Spleen (tissue), 13 donors: ENCODE measurements at places on chromosomes 4 and X.

DNA sequence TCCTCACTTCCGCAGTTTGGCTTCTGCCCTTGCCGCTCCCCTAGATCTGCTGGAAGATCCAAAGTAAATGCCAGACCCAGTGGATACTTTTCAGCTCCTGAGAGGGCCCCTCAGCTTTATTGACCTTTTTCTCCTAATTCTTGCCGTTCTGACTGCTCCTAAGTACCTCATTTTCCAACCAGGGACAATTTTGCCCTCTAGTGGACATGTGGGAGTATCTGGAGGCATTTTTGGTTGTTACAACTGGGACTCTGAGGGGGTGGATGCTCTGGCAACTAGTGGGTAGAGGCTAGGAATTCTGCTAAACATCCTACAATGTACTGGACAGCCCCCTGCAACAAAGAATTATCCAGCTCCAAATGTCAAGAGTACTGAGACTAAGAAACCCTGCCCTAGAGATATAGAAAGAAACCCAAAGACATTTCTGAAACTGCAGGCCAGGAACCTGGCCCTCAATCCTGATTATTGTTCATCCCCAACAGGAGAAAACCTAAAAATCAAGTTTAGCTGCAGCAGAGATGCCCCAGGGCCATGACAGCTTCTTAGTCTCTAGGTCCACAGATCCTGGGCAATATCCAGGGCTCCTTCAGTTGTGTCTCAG is 3.4 kb downstream of the TEX13B start:
- no peak for DNase-seq

- DNase-seq, result no peak
These were observed 237.8 kb upstream of the ARSJ start for GRCh38 chr4:114217150-114217817.

DNA sequence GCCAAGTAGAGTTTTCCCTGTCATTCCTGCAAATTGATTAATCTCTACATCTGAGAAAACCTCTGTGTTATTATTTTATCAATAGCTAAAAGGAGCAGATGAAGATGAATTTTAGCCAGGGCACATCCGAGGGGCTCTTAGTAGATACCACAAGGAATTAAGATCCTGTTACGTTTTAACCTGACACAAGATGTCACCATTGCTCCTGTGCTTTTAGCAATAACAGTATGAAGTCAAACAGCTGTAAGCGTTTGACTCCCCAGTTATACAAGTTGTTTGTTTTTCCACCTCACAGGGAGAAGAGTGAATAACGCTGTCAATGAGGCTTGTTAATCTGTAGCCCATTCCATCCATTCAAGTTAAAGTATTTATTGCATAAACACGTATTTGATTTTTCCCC is 76.0 kb upstream of the AP1S2 start:
- no peak for DNase-seq

GRCh38 chr4:126267689-126268088 is 952.9 kb downstream of the FAT4 start:
- no peak for DNase-seq

DNA sequence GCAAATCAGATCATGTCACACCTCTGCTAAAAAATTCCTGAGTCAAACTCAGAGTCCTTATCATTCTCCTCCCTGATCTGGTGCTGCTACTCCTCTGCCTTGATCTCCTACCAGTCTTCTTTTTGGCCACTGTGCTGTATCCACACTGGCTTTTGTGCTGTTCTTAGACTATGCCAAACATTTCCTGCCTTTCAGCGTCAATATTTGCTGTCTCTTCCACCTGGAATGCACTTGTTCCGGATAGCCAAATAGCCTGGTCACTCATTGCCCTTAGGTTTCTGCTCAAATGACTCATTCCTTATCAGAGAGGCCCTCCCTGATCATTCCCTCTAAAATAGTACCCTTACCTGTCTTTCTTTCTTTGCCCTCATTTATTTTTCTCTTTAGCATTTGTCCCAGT is 24.4 kb upstream of the RP2 start:
- no peak for DNase-seq

GRCh38 chr4:53748328-53748772 is 157.1 kb upstream of the LNX1 start:
- peak; percentile 84 for DNase-seq

- DNase-seq, result no peak
These were observed 137.0 kb downstream of the RBM47 start for GRCh38 chr4:40492691-40493090.

DNA sequence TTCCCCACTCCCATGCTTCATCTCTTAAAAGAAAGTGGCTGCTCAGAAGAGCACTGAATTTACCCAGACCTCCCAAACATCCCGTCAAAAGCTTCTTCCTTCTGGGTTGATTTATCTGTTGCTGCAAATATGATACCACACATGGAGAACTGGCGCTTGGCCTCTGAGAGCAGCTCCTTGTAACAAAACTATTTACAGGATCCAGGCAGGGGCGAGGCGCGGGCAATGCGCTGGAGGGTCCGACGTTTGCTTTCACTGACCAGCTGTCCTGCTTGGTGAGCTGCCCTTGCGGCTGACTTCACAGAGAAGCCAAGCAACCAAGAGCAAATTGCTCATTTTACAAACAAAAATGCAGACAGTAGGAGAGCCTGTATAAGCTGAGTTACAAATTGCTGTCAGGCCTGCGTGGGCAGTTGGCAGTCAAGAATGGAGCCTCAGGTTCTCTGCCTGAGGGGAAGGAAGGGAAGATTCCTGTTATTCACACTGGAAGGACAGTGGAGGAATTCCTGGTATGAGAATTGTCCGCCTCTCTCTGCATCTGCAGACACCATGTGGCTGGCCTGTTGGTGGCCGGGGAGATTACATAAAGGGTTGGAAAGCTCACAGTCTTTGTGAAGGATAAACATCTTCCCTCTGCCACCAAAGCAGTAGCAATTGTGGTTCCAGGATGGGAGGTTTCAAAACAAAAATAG is 192.2 kb upstream of the LEF1 start:
- no peak for DNase-seq

GRCh38 chrX:21632027-21632426 is 26.1 kb downstream of the KLHL34 start:
- DNase-seq, result no peak

DNA sequence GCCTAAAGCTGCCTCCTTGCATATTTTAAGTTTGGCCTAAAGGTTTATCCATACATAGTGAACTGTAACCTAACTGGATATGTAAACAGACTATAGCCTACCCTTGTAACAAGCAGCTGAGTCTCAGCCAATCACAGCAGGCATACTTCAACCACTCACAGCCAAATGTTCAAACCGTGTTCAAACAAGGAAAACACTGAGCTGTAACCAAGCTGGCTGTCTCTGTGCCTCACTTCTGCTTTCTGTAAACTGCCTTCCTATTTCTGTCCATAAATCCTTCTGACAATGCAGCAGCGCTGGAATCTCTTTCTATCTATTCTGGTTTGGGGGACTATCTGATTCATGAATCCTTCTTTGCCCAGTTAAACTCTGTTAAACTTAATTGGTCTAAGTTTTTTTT is 16.4 kb downstream of the DSPP start:
- DNase-seq, result no peak

GRCh38 chr4:187668526-187669082 is 327.0 kb upstream of the ZFP42 start:
- no peak for DNase-seq

DNA sequence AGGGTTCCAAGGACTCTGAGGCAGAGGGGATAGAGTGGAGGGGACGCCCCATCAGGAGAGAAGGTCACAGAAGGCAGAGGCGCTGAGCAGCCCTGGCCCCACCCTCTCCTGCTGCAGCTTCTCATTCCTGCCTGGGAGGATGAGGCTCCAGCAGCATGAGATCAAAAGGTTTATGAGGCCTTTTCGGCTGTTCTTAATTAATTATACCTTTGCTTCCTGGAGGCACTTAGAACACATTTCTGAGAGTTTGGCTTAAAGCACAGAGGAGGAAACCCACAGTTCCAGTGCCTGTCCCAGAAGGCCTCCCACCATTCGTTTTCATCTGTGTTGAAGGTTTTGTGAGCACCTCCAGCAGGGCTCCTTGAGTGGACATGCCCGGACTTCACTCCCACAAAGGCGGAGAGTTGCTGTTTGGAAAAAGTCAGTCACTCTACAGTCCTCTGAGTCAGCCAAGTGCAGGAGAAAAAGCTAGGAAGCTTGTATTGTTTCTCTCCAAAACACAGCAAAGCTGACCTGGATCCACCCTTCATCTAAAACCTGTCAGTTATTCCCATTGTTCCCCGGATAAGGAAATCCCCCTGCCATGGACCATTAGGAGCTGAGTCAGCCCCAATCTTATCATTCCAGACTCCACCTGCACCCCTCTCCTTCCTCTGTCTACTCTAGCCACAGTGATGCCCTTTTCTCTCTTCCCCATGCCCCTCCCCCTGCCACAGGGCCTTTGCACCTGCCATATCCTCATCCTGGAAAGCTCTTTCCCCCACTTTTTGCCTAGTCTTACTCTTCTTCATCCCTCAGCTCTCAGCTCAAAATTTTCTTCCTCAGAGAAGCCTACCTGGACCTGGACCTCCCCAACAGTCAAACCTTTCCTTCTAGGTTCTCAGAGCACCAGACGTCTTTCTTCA is 276.8 kb downstream of the FBXW7 start:
- no peak for DNase-seq

DNA sequence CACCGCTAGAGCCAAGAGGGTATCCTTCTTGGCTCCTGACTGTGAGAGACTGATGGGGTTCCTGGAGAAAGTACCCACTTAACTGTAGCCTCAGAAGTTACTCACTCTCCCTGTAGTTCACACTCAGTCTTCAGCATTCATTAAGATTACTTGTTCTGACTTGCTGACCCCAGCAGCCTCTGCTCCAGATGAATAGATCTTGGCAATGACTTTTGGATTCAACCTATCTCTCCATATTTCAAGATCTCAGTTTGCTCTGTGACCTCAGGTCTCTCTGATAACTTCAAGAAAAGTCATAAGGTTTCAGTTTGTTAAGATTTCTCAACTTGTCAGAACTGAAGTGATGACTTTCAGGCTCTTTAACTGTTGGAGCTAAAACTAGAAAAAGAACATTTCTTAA is 825.6 kb downstream of the PCDH7 start:
- no peak for DNase-seq

DNA sequence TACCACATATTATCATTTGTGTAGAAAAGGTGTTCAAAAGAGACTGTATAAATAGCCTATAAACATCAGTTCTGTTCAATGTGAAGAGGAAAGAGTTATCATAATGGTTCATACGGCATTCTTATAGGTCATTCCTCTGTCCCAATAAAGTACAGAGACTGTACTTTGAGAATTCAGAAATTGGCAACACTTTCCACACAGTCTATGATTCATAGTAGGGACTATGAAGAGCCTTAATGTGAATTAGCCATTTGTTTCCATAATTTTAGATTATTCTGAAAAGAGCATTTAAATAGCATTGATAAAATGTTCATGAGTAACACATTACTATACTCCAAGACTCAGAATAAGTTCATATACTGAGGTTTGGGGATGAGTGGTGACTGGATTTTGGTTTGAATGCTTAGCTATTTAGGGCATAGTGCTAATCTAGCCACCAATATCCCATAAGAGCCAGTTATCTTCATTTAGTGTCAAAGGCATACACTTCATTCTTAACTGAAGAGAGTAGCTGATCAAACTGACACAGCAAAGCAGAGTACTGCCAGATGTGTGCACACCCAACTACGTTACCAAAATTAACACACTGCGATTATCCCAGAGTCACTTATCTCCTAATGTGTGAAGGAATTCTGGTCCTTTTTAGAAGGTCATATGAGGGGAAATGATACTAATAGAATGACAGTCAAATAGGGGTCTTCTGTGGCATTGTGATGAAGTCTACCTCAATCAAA is 10.2 kb downstream of the ANK2 start:
- DNase-seq, result no peak

DNA sequence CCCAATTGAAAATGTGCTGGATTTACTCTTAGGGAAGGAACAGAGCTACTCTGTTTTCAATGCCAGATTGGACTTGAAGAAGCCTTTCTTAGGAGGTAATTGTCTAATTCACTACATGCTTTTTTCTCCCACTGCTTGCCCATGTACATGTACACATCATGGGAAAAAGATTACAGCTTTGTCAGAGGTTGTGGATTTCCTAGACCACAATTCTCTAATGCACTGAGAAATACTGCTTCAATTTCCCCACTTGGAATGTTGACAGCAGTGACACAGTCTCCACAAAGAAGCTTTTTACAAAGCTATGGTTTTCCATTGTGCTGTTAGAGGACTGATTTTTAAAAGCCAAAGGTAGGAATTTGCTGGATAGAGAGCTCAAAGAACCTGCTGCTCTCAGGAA is 19.5 kb downstream of the ZAR1 start:
- DNase-seq, result no peak

- DNase-seq, result no peak
These were observed 72.6 kb downstream of the SH3RF1 start for GRCh38 chr4:169198167-169198566.

GRCh38 chrX:4670606-4671005 is 957.2 kb upstream of the PRKX start:
- DNase-seq, result no peak

DNA sequence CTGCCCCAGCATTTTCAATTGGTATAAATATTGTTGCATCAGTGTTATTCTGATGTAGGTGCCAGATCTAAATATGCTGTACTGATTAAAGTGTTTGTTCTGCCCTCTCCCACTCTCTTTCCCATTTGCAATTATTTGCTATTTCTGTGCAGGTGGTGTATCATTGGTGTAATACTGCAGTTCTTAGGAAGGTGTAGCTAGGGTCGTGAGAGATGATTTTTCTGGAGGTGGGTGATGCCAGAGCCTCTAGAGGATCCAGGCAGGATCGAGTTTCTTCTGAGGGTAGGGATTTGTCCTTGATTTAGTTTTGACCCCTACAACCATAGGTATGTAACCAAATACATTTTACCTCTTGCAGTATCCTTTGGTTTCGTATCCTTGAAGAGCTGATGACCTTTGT is 1.9 kb downstream of the SMAD1 start:
- DNase-seq, result no peak

GRCh38 chr4:102598762-102599374 is 97.7 kb downstream of the NFKB1 start:
- DNase-seq, result no peak

- DNase-seq, result no peak
These were observed 352.3 kb downstream of the GRXCR1 start for GRCh38 chr4:43244688-43245382.

DNA sequence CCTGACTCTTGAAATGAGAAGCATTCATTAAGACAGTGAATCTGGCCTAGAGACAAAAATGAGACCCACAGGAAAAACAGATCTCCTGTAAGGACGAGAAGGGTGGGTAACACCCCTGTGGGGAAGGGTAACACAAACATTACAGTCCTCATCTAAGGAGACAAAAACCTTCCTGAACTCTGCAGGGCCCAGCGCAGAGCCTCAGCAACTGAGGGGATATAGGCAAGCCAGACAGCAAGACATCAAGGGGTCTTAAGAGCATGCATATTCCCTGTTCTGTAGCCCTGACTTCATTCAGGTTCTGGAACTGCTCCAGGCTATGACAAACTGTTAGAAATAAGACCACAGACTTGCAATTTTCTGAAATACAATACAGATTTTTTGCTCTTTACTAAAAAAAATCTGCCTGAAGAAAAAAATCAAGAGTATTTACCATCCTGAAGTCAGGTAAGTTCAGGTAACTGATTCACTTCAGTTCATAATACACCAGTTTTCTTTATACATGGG is 15.5 kb downstream of the COX18 start:
- DNase-seq, result no peak

GRCh38 chr4:76007089-76007862 is at the start of gene CXCL9:
Gene CXCL9 (minus strand): TSS chr4:76007509. CDS start chr4:76007449, 60 bp downstream.
- DNase-seq, result no peak
